ENCODE measurements at places on chromosomes 1 and 21.

DNA sequence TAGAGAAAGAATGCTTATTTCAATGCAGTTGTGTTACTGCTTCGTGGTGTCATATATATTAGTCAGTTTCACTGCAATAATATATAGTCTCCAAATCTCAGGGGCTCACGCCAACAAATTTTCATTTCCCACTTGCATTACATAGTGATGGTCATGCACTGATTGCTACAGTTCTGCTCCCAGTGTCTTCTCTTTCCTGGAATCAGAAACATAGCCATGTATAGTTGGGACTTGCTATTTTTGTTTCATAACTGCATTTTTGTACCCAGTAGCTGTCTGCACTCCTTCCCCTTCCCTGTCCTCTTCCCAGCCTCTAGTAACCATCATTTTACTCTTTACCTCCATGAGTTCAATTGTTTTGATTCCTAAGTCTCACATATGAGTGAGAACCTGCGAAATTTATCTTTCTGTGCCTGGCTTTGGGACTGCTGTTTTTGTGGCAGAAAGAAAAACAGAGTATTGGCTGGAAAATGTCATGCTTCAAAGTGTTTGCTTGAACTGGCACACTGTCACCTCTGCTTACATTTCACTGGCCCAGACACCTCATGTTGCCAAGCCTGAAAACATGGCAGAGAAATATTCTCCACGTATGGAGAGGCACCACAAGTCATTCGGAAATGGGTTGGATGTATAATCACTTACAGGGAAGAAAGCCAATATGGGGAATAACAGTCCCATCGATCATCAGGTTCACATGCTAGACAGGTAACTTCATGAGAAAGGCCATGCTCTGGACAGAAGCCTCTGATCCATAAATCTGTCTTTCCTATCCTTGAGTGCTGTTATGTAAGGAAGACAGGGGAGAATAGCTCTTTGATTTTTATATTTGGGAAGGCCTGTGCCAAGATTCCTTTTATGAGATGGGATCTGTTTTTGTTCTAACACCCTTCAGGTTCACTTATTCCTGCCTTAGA, 60.4 kb upstream of the BACH1 start:
- DNase-seq, result no peak

GRCh38 chr1:221035662-221036153, 156.5 kb downstream of the HLX start:
- no peak for DNase-seq

GRCh38 chr1:108816049-108816893, 40.6 kb downstream of the AKNAD1 start:
- no peak for DNase-seq

GRCh38 chr1:37923551-37923889, 23.3 kb downstream of the INPP5B start:
- DNase-seq, result no peak

- no peak for DNase-seq
Measured at GRCh38 chr1:220239213-220239612, 33.0 kb downstream of the RAB3GAP2 start.

DNA sequence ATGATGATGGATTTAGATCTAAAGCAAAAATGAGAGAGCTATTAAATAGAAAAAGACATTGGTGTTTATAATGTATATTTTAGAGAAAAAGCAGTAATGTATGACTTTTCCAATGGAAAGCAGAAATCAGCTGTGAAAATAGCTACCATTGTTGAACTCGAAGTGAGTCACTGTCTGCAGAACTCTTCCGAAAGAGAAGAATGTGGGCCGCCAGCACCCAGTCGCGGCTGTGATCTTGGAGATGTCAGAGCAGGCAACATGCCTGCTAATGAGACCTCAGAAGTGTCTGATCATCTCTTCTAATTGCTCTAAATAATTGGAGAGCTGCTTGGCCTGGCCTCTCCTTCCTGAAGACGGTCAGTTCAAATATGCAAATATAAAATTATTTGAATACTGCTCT, 333.6 kb upstream of the RUNX1 start:
- DNase-seq, result no peak

GRCh38 chr1:29736582-29737188, 500.4 kb downstream of the PTPRU start:
- DNase-seq, result no peak

DNA sequence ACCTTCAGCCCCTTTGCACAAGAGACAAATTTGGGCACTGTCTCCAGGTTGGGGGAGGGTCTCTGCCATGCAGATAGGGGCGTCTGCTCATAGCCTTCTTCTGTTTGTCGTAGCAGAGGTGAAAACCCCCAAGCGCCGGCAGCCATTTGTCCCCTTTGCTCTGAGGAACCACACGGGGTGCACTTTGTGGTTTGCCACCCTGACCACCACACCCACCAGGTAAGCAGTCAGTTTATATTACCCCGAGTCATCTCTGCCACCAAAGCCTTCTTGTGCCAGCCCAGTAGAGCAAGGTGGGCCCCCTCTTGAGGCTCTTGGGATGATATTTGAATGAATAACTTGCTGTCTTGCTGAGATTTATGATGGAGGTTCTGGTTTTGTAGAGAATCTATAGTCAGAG, 111.8 kb downstream of the VPS13D start:
- no peak for DNase-seq

- no peak for DNase-seq
Measured at GRCh38 chr1:107993920-107994319, 28.9 kb upstream of the VAV3 start.

- DNase-seq, result no peak
Measured at GRCh38 chr21:45863267-45863666, 118.3 kb upstream of the COL6A1 start.

DNA sequence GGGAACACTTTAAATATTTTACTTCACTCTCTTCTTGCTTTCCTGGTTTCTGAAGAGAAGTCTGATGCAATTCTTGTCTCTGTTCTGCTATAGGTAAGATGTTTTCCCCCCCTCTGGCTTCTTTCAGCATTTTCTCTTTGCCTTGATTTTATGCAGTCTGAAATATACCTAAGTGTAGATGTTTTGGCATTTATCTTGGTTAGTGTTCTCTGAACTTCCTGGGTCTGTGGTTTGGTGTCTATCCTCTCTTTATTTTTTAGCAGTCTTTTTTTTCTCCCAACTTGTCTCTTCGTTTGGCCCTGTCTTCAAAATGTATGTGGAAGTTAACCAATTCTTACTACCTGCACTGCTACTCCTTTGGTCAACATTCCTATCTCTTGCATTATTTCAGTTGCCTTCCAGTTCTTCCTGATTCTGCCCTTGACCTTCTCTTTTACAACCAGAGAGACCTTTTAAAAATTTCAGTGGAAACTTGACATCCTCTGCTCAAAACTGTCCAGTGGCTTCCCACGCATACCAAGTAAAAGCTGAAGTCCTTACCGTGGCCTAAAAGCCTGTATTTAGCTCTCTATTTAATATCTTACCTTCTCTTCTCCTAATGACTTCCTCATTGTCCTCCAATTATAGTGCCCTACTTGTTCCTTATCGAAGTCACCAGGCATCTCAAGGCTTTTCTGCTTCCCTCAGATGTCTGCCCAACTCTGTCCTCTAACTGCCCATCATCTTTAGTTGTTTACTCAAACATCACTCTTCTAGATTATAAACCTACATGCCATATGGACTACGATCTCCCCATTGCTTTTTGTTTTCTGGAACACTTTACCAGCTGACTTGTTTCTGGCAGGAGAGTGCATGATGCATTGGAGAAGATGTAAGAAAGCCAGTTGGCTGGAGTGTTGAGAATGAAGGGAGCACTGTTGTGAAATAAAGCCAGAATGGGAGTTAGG, 40.9 kb downstream of the RAP1A start:
- no peak for DNase-seq

DNA sequence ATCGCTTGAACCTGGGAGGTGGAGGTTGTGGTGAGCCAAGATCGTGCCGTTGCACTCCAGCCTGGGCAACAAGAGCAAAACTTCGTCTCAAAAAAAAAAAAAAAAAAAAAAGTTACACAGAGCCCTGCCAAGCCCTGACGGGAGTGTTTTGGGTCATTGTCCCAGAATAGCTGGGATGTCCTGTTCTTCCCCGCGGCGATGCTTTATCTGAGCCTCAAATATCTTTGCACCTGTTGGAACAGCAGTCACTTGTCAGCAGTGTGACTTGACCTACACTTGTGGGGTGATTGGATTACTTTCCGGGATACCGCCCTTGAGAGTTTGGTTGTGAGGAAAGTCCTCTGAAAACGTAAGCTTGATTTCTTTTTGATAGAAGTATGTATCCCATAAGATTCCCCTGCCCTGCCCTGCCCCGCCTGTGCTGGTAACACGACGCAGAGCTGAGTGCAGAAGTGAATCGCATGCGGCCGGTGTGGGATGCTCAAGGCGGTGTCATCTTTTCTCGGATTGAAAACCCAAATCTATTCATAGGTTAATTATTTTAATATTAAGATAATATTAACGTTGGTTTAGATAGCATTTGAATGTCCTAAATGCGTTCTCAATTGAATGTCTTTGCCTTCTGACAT, 50.9 kb downstream of the PCNT start:
- DNase-seq, result no peak

DNA sequence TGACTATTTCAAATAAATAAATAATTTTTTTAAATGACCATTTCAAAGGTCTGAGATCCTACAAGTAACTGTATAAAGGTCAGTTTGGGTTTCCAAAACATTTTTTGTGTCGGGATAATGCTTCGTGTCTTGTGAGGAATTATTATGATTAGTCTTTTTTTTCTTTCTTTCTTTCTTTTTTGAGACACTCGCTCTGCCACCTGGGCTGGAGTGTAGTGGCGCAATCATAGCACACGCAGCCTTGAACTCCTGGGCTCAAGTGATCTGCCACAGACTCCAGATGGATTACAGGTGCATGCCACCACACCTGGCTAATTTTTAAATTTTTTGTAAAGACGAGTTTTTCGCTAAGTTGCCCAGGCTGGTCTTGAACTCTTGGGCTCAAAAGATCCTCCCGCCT, 1.9 kb upstream of the SDE2 start:
- no peak for DNase-seq

- DNase-seq, result no peak
Measured at GRCh38 chr1:214899908-214900460, 182.6 kb upstream of the KCNK2 start.

DNA sequence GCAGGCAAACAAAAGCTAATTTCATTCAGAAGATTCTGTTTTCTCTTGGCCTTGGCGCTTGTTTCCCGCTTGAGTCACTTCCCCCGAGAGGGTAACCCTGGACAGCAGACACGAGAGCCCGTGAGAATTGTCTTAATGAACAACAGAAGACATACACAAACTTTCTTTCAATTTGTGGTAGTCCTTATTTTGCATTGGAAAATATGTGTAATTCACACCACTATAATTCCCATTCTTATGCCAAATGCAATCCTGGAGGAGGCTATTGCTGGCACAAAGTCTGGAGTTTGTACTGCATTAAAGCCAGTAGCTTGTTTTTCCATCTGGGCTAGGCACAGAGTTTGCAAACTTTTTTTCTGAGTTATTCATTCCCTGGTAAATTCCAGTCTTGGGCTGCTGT, 109.8 kb upstream of the IVNS1ABP start:
- DNase-seq, result no peak

DNA sequence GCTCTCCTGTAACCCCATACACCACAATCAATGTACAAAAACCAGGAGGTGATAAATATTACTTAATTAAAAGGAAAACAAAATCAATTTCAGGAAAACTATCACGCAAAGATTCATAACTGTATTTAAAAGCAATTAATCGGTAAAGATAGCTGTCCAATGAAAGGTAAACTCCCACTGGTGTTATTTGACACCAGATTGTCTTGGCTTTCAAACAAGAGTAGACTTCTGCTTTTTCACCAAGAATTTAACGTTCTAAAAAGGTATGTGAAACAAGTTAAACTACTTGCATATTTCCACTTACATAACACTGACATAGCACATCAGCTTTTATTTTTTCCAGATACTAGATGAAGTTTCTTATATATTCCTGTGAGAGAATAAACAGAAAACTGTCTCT, 3.5 kb downstream of the PLPP3 start:
- DNase-seq, result no peak

GRCh38 chr1:52444463-52444862, 40.1 kb downstream of the PRPF38A start:
- no peak for DNase-seq

- no peak for DNase-seq
Measured at GRCh38 chr1:48054232-48054631, 57.0 kb upstream of the TRABD2B start.

DNA sequence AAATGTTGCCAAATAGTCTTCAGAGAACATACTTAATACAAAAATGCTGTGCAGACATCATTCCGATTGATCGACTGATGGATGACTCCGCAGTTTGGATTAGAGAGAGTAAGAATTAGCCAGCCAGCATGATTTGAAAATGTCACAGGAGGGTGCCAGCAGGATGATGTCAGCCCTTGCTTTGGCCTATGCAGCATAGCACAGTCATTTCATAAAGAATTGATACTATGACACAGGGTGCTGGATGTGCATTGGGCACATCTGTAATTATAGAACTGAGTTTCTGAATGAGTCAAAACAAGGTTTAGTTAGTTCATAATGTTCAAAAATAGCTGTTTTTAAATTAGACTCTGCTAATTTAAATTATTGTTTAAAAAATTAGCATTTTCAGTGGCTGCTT, 21.6 kb upstream of the TRAF5 start:
- DNase-seq, result no peak

- DNase-seq, result no peak
Measured at GRCh38 chr21:46322351-46323226, 1.1 kb downstream of the C21orf58 start.

GRCh38 chr1:37354876-37355650, 119.3 kb upstream of the ZC3H12A start:
- no peak for DNase-seq

GRCh38 chr1:166895766-166896165, 19.7 kb upstream of the TADA1 start:
- no peak for DNase-seq

- no peak for DNase-seq
Measured at GRCh38 chr1:24490101-24490781, 12.4 kb upstream of the RCAN3 start.

GRCh38 chr1:21188235-21188634, 11.5 kb upstream of the EIF4G3 start:
- DNase-seq, result no peak

Measured in stimulated activated CD4-positive, alpha-beta T cell treated with anti-CD3 and anti-CD28 coated beads, Interleukin-4, amount 100 ng/mL, for 1 hour (primary cell).